Activated T-helper 1 cell treated with Interleukin-2 at 50 U/mL for 16 hours (primary cell): ENCODE measurements at places on chromosomes 3 and 15.

DNA sequence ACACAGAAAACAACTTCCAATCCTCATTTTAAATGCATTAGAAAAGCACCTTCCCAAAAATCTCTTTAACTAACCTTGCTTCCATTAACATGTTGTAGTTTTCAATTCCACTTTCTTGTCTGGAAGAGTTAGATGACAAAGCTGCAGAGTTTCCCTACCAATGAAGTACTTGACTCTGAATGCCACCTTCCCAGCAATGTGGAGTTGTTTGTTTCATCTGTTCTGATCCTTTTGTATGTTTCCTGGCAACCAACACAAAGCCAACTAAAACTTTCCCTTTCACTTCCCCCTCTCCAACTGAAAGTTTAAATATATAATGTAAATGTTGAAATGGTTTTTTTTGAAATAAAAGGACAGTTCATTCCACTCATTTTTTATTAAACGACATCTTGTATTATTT lies at the start of gene WDR49:
Gene WDR49, minus strand, starts transcription at position 183 of the 400 bp plus-strand sequence. CDS start 517 bp downstream, outside the sequence.
- DNase-seq: no peak

DNA sequence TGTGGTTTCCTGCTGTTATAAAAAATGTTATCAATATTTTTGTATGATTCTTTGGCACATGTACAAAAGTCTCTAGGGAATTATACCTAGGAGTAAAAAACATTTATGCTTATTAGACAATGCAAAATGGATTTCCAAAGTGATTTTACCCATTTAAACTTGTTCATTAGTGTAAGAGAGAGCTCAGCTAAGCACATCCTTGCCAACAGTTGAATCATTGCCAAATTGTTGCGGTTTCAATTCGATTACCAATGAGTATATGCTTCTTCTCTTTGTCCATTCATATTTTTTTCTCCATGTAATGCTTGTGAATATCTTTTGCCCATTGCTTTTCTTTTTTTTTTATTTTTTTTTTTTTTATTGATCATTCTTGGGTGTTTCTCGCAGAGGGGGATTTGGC lies 17.2 kb downstream of the CASR start:
- no peak for DNase-seq

DNA sequence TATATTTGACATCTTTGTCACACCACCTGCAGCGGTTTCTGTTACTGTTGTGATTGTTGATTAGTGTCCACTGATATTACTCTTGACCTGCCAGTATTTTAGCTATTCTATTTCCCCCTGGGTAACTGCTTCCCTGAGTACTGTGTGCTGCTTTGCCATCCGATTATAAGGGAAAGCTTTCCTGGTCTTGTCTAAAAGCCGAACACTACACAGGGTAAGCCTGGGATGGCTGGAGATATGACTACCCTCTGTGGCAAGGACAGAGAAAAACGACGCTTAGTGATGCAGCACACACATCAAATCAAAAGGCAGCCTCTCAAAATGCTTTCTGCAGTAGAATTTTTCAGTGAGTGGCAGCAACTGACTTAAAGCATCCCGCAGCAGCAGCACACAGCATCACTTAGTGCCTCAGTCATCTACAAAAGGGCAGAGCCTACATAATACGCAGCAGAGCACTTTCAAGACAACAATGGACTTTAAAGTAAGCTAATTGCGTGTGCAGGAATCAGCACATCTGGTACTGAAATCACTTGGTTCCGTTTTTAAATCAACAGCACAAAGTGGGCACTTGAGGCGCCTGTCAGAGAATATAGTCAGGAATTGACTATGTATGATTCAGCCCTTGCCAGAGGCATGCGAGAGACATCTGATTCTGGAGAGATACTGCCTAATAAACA lies 656.3 kb upstream of the TGFBR2 start:
- DNase-seq: no peak

- no peak for DNase-seq
Observed at GRCh38 chr15:32007355-32007960, 22.9 kb upstream of the CHRNA7 start.

DNA sequence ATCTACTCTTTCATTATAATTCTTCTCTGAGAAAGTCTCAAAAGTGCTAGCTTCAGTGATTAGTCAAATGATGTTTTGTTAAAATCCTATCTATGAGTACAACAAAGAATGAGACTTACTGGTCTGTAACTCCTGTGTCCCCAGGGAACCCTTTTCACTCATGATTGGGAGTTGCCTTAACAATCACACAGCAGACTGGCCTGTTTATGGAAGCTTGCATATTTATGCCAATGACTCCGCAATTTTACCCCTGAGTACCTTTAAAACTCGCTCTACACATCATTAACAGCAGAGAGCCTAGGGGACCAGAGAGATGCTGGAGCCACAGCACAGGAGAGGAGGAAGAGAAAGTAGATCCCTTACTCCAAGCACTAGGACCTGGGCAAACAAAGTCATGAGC lies 628.1 kb downstream of the IGSF11 start:
- DNase-seq: no peak
